ENCODE measurements at places on chromosomes 3 and 15.
A peak's percentile ranks its signal among the peaks of the same experiment; 100 is the strongest.

DNA sequence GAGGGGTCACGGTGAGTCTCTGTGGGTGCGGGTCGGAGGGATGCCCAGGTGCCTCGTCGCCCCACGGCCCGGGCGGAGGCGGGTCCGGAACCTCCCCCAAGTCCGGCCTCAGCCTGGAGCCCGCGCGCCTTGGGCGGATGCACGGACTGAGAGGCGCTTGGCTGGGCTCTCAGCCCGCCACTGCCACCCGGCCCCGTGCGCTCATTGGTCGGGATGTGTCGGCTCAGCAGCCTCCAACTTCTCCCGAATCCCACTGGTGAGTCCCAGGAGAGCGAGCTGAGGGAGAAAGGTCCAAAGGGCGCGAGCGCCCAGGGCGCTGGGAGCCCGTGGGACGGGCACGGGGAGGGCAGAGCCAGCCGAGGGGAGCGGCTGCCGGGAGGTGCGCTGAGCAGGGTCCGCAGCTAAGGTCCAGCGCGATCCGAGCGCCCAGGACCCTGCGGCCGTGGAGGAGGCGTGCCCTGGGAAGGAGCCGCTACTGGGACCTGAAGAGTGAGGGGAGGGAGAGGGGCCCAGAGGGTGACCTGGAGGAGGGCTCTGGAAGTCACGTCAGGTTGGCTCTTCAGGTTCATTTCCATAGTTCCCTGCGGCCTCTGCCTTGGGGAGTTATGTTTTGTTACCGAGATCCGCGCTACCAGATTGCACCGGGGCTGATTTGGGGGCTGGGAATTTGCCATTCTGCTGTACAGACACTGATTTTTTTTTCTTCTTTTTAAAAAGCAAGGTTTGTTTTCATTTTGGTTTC is at the start of gene MME:
Gene MME (plus strand): TSS at position 574 of the 742 bp plus-strand sequence. CDS start 3,849 bp downstream, outside the sequence.
- DNase-seq: peak; percentile 28

- no peak for DNase-seq
These were observed 575 bp upstream of the PCYT1A start for GRCh38 chr3:196288141-196288460.

GRCh38 chr15:85380217-85380811 is at the start of gene AKAP13:
TSS of gene AKAP13 (plus strand) at chr15:85380603. CDS start at chr15:85485721, 105,118 bp downstream.
- peak; percentile 97 for DNase-seq

- DNase-seq: no peak
These were observed 93.0 kb downstream of the PGPEP1L start for GRCh38 chr15:98914626-98915025.

DNA sequence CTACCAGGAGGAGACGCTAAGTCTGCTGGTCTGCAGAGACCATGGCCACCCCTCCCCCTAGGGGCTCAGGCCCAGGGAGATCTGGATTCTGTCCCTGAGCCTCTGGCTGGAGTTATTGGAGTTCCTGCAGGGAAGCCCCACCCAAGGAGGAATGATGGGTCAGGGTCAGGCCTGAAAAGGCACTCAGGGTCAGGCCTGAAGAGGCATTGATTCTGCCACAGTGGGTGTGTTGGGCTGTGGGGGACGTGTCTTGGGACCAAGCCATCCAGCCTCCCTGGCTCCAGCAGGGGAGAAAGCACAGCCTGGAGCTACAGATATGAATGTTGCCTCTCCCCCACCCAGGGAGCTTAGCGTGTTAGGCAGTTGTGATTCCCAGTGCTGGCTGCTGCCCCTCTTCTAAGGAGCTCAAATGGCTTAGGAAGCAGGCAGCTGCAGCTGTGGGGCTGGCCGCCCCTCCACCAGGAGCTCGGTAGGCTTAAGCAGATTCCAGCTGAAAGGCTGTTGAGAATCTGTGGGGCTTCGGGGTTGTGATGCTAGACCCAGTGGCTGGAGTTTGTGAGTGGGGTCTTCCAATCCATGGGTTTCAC is 176.7 kb downstream of the CHL1 start:
- DNase-seq: no peak

DNA sequence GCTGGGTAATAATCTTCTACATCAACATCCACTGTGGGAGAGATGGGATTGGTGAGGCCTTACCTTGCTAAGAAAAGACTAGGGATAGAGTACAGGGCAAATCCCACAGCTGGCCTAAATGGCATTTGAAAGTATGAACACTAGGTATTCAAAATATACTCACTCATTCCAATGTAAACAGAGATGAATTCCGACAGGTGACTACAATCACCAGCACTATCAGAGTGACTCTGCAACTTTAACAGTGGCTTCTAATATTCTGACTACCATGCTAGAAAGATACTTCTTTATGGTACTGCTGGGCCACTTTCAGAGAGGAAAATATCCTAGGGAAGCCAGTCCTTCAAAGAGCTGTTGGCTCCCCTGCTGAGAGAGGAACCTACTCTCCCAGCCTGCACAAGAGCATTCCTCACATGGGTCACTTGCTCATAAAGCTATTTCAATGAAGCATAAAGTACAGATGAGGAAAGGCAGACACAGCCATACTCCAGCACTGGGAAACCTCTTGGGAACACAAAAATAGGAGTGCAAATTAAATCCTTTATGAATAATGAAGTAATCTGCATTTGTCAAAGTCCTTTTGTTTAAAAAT is 21.5 kb upstream of the MAN2C1 start:
- no peak for DNase-seq

DNA sequence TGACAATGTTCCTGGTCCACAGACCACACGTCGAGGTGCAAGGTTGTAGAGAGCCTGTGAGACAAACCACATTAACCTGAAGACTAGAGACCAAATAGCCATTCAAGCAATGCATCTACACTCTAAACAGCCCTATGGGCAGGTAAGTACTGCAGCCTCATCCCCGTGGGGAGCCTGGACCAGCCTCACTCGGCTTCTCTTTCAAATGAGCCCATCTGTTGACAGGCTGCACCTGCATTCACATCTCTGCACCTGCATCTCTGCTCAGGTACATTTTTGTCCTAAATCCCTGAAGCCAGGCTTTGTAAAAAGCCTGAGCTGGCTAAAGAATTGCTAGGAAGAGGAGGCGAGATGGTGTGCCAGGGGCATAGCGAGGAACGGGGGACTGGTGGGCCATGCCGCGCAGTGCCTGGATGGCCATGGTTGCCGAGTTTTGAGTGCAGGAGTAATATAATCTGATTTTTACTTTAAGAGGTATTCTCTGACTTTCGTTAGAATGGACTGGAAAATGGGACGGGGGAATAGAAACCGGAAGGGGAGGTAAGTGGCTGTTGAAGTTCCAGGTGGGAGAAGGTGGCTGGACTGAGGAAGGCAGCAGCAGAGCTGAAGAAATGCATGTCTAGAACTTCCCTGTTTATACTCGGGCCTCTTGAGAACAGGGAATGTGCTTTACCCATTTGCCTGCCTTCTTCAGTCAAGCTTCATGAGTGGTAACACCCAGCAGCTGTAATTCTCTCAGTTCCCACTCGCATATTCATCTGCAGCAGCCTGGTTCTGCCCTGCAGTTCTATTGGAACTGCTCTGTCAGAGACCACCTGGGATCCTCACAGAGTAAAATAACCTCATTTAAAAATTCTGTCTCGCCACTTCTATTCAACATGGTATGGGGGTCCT is 226.4 kb downstream of the OPA1 start:
- no peak for DNase-seq

- no peak for DNase-seq
These were observed 408.0 kb downstream of the MECOM start for GRCh38 chr3:169255511-169255910.

GRCh38 chr3:158794936-158795518 is 6.8 kb upstream of the MFSD1 start:
- no peak for DNase-seq

GRCh38 chr15:40470423-40471104 is at the start of gene CHST14:
TSS of gene CHST14 (plus strand) at chr15:40470984. CDS start at chr15:40471214, 230 bp downstream.
- DNase-seq: peak; percentile 73

GRCh38 chr3:185423178-185423577 is 60.2 kb downstream of the MAP3K13 start:
- peak; percentile 37 for DNase-seq

DNA sequence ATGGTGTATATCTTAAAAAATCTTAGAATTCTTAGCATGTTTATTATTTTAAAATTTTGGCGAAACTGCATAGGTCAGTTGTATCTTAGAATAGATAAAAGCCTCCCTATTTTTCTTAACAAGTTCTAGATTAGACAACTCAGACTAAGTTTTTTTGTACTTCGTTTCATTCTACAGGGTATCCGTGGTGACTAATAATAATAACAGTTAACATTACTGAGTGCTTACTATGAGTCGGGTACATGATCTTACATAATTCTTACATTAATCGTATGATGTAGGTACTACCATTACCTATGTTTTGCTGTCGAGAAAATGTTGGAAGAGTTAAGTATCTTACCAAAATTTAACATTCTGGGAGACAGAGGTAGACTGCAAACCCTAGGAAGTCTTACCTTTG is 60.7 kb downstream of the UBE2E2 start:
- no peak for DNase-seq

All from body of pancreas (tissue), 4 donors.